Renal cortical epithelial cell (primary cell): ENCODE measurements at places on chromosomes 7 and 10.
A peak's percentile ranks its signal among the peaks of the same experiment; 100 is the strongest.

DNA sequence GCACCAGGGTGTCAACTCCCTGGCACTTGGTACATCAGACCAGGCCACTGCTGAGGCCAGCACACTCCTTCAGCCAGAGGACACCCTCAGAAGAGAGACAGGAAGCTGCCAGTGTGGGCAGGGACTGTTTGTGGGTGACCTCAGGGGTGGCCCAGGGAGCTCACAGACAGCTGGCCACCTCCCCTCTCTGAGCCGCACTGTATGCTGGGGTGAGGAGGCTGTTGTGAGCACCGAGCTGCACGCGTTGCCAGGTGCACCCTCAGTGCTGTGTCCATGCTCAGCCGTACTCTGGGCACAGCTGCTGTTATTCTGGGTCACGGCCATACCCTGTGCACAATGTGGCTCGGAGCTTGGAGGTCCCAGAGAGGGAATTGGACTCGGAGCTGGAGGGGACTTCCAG is 61.5 kb upstream of the NANOS1 start:
- no peak for DNase-seq

GRCh38 chr7:30157204-30157603 is 22.4 kb downstream of the MTURN start:
- no peak for DNase-seq

DNA sequence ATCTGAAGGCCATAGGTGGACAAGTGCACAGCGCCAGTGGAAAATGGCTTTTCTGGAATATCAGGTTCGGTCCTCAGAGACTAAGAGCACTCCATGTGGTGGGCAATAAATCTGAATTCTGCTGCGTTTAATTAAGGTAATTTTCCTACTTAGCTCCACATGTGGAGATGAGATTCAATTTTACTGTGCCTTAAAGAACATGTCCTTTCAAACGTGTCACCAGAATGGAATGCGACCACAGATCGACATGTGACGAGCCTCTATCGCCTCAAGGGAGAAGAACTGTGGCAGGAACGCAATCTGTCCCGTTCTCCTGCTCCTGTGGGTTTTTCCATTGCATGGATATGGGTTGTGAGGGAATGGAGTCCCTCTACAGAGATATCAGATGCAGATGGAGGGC is 205.3 kb upstream of the ZNF32 start:
- no peak for DNase-seq

DNA sequence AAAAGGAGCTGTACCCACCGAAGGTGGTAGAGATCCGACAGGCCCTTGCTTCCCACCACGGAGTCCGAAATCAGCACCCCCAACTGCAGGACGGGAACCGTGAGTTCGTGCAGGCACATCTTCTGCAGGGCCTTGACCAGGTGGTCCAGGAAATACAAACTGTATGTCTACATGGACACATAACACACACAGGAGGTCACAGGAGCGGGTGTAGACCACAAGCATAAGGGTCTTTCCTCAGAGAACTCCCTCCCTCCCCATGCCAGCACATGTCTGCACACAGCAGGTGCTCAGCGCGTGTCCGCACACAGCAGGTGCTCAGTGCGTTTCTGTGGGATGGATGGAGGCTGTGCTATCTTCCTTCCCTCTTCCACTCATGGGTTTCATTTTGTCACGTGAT is 69.7 kb downstream of the CFAP46 start:
- no peak for DNase-seq

GRCh38 chr10:122162671-122163173 is 108.4 kb upstream of the BTBD16 start:
- no peak for DNase-seq

DNA sequence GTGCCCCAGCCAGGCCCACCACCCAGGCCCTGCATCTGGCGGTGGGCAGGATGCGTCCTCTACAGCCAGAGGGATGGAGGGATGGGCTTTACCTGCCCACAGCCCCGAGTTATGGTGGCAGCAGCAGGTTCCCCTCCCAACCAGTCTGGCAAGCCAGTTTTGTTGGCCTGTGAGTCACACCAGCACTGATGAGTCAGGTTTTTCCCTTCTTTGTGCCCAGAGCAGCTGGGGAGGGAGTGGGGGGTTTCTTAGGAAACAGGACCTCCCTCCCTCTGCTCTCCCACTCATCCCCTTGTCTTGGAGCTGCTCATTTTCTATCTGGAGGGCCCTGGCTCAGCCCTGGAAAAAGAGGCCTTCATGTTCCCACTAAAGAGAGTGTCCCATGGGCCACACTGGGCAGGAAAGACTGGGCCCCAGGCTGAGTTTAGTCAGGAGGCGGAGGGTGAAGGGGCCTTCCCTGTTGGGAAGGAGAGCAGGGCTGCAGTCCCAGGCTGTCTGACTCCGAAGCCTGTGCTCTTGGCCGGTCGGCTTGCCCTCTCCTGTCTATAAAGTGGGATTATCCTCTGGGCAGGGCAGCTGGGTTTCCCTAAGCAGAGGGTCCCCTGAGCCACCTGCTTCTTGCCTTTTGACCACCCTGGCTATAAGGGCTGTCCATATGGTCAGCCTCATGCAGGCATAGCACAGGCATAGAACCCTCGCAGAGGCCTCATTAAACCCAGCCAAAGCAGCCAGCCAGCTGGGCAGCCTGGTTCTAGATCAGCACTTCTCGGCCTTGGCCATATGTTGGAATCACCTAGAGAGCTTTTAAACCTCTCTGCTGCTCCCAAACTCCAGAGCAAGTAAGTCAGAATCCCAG is 30.2 kb upstream of the ANKRD2 start:
- peak; percentile 92 for DNase-seq

DNA sequence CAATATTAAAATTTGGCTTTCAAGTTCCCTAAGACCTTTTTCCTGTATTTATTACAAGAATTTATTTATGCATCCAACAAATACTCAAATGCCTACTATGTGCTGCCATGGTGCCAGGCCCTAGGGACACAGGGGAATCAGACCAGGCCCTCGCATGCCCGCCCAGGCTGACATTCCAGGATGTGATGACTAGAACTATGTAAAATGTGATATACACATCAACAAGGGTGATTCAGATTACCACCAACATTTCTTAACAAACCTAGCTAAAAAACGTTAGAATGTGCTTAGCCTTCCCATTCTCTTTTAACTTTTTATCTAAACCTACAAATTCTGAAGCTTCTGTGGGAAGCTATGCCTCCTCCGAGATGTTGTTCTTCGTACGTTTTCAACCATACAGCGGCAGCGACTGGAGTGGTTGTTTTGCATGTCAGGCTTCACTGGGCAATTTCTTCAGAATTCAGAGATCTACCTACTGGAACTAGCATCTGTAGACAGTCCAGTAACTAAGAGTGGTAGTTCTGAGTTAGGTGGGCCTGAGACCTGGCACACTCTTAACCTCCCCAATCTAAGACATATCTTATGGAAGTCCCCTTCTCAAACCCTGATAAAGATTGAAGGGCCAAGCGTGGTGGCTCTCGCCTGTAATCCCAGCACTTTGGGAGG is 22.1 kb downstream of the GNA12 start:
- peak; percentile 85 for DNase-seq

GRCh38 chr7:112414855-112415490 is 35.3 kb upstream of the IFRD1 start:
- peak; percentile 69 for DNase-seq
